ENCODE measurements at places on chromosomes 7 and 10. TPM values are rescaled to one million over a fixed set of nuclear protein-coding genes. Genes with fewer than 3 reads are reported as not detected.

DNA sequence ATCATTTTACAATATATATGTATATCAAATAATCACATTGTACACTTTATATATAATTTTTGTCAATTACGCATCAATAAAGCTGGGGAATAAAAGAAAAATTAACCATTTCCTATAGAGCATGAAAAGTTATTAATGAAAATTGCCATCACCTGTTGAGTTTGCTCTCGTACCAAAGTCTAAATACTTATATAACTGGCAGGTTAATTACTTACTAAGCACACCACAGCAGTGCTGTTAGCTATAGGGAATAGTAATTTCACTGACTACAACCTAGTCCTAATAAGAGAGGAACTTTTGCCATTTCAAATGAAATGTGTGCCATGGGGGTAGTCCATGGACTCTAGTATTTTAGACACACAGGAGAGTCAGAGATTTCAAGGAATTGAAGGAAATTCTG, 176.9 kb upstream of the COL1A2 start:
- DNase-seq = no peak

Gene SFTPA1
- total RNA-seq = not detected

DNA sequence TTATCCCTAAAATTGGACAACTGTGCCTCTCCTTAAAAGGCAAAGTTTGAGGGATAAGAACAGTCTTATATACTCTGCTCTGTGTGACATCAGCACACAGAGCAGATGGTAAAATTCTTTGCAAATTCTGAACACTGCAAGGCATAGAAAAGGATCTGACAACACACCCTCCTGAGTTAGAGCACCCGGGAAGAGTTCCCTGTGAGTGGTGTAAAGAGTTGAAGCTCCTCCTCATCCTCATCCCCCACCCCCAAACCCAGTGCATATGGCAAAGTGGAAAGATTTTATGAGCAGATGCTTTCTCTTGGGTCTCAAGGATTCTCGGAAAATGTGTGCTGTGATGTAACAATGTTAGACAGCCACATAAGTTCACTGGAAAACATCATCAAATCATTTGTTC, 40.0 kb upstream of the DGKI start:
- DNase-seq = no peak

Gene NPSR1
- not detected for total RNA-seq

GRCh38 chr10:12419262-12419847, 70.0 kb downstream of the CAMK1D start:
- no peak for DNase-seq

DNA sequence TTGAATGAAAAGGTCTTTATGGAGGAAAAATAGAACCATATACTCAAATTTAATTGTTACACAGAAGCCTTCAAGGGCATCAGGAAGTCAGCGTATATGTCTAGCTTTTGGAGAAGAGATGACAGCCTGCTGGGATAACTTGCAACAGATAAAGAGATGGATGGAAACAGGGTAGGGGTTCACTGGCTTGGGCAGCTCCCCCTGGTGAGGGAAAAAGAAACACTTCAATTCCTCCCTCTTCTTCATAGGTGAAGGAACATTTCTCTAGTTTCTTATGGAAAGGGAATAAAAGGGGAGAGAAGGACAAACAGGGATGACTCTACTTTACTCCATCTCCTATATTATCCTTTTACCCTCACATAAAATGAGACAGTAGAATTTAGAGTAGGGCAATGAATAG, 635.7 kb downstream of the PHTF2 start:
- DNase-seq = no peak

Gene PDZD7
- 1.7 TPM for total RNA-seq

DNA sequence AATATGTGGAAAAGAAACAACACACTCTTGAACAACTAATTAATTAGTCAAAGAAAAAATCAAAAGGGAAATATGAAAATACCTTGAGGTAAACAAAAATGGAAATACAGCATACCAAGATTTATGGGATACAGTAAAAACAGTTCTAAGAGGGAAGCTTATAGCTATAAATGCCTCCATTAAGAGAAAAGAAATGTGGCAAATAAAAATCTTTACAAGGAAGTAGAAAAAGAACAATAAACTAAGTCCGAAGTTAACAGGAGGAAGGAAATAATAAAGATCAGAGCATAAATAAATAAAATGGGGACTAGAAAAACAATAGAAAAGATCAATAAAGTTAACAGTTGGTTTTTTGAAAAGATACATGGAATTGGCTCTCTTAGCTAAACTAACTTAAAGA, 267.8 kb upstream of the NRP1 start:
- no peak for DNase-seq

DNA sequence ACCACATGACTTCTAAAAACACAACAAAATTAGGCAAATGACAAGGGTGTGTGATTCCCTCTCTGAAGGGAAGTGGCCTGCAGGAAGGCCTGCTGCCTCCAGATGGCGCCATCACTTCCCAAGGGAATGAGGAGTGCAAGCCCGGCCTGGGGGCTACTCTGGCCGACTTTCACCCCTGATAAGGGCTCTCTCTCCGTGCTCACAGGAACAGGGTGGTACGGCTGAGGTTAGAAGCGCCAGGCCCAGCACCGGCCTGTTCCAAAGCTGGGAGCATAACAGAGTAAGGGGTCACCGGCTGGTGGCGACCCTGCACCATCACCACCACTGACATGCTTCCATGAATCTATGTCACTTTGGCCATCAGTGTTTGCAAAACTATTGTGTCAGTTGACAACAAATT, 13.1 kb downstream of the RBP3 start:
- DNase-seq = no peak

Gene OR13A1
- total RNA-seq = not detected

GRCh38 chr7:75601539-75601938, 109.4 kb downstream of the SPDYE5 start:
- DNase-seq = no peak

DNA sequence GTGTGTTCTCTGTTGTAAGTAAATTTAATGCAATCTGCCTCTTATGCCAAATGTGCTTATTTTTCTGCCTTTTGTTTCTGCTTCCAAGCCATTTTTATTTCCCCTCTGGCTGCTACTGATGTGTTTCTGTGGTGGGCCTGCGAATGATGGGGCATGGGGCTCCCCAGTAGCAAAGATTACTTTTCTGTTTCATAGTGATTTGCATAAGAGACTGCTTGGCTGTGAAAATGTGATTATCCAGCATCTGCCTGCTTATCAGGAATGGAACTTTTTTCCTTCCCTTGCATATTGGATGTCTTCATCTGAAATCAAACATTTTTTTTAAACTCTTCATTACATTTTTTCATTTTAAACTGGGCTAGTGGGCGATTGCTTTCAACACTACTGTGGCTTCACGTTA, 57.7 kb upstream of the BTBD16 start:
- DNase-seq = no peak

DNA sequence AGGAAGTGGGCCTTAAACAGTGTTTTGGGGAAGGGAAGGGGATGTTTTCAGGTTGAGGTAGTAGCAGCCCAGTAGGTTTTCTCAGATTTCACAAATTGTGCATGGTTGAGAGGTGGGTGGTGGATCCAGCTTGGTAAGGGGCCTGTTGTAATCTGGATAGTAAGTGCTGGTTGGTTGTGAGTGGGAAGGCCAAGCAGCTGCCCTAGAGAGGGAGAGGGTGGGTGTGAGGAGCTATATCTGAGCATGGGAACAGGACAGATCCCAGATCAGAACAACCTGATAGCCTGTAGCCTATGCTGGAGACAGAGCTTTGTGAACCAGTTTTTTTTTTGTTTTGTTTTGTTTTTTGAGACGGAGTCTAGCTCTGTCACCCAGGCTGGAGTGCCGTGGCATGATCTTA, 53.9 kb upstream of the ZMIZ2 start:
- no peak for DNase-seq

GRCh38 chr10:101000127-101000914, 713 bp downstream of the LZTS2 start:
- DNase-seq = no peak

DNA sequence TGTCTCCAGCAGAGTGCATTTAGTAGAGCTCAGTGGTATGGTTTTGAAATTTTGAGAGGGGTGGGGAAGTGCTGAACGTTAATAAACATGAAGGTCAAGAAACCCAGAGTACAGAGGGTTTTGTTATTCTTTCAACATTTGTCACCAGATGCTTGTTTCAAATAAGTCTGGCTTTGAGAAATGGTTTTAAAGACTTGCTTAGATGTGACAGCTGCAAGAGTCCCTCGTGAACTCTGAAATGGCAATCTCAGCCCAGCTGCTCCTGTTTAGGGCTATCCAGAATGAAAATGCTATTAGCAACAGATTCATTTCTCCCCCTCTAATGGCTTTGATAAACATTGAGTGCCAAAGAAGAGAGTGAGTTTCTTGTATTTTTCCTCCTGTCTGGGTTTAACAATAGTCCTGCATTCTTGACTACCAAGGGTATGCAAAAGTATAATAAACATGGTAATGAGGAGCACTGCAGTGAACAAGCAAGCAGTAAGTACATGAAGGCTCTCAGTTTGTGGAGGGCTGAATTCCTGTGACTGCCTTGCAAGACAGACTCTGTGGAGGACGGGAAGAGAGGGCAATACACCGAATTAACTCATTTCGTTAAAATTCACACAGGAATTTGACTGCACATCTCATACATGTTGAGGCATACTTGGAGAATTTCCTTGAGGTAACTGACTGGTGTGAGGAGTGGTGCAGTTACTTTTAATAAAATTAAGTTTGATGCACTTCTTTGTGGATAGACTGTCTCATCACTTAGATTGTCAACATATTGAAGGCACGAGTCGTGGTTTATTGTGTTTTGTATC, 490.9 kb downstream of the REEP3 start:
- no peak for DNase-seq

Gene DNTT
- total RNA-seq = not detected

Gene ITPRID1
- not detected for total RNA-seq

DNA sequence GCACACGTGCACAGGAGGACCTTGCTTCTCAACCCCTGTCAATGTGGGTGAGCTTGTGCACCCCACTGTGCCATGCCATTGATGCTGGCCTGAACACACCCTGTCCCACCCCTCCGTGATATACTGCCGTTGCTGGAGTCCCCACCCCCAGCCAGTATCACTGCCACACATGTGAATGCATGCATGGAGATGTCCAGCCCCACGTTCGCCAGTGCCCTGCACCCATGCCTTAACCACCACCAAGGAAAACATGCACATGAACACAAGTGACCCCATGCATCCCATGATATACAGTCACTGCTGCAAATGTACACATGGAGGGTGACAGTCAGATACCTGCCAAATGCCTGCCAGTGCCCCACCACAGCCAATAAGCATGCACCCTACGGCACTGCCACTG, 692.5 kb upstream of the ZWINT start:
- DNase-seq = no peak
